GM12878 (cell line): ENCODE measurements at places on chromosomes 16 and 17. TPM values are rescaled to one million over a fixed set of nuclear protein-coding genes. Genes with fewer than 3 reads are reported as not detected.

Gene NOXO1
- 0.26 and 0.40 TPM in 2 replicates for total RNA-seq

Gene CA7
- total RNA-seq: not detected in 2 replicates

Gene KRT38
- not detected in 2 replicates for total RNA-seq

Gene SCN4A
- 0.03 and 0.08 TPM in 2 replicates for total RNA-seq

Gene CD79B
- total RNA-seq: 102 and 113 TPM in 2 replicates

Gene TMED6
- total RNA-seq: 0.48 and 1.7 TPM in 2 replicates

GRCh38 chr16:79188739-79189122 is 411.8 kb downstream of the MAF start:
- H3K4me1 ChIP-seq: no peaks in the 10 kb centered on the region
- no peak overlapping the region for H3K4me3 ChIP-seq
- no peaks in the 10 kb centered on the region; the same call in 1 of the 2 replicates for H3K27me3 ChIP-seq

- DNase-seq: no peak
- no peak overlapping the region for H3K27ac ChIP-seq
- H3K36me3 ChIP-seq: no peaks in the 10 kb centered on the region
- H3K4me1 ChIP-seq: no peaks in the 10 kb centered on the region
Measured at GRCh38 chr17:81445642-81446503, 50.6 kb downstream of the BAHCC1 start.

DNA sequence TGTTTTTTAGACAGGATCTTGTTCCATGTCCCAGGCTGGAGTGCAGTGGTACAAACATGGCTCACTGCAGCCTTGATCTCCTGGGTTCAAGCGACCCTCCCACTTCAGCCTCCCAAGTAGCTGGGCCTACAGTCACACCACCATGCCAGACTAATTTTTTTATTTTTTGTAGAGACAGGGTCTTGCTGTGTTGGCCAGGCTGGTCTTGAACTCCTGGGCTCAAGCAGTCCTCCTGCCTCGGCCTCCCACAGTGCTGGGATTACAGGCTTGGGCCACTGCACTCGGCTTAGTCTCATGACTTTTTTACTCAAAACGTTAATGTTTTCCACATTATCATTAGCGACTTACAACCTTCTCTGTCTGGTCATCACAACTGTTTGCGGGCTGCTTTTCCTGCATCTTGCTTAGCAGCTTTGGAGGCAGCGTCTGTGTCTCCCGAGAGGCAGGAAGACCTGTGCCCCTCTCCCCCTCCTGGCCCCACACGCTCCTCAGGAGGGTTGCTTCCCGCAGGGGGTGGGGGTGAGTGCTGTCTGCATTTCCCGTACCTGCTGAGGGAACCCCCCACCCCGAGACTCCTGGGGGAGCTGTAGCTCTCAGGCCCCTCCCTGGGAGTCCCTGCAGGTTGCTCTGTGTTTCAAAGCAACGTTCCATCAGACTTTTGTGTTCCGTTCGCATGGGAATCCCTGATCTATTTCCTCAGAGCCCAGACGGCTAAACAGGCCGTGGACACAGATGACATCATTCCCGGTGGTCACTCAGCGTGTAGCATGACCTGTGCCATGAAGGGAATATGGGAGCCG is 52.6 kb downstream of the PGS1 start:
- H3K4me1 ChIP-seq: no peaks in the 10 kb centered on the region
- no peak overlapping the region for H3K4me3 ChIP-seq
- H3K27me3 ChIP-seq: no peaks in the 10 kb centered on the region
- H3K36me3 ChIP-seq: peaks cover 7% of the 10 kb centered on the region
- DNase-seq: no peak
- no peak overlapping the region for H3K27ac ChIP-seq

DNA sequence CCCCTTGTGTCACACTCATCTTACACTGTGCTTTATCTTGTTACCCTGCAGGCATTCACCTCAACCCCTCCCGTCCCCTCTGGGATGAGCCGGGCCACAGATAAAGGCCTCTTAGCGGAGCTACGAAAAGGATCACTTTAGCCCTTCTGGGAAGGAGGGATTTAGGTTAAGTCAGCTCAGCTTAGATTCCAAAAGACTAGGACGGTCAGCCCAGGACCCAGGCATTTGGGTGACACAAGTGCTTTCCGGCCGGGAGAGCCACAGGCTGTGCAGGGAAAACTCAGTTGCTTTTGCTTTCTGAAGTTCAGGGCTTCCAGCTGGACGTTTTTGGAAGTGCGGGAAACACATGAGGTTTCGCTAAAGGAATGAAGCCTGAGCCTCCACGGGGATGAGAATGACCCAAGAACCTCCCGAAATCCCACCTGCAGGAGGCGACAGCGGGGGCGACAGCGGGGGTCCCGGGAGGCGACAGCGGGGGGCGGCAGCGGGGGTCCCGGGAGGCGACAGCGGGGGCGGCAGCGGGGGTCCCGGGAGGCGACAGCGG is 11.6 kb upstream of the METRNL start:
- no peaks in the 10 kb centered on the region for H3K36me3 ChIP-seq
- H3K4me3 ChIP-seq: no peak overlapping the region
- no peak overlapping the region for H3K27ac ChIP-seq
- H3K4me1 ChIP-seq: no peaks in the 10 kb centered on the region

GRCh38 chr17:4585638-4585994 is 1.3 kb downstream of the SMTNL2 start:
- H3K36me3 ChIP-seq: no peaks in the 10 kb centered on the region
- no peaks in the 10 kb centered on the region for H3K4me1 ChIP-seq
- DNase-seq: no peak
- H3K4me3 ChIP-seq: no peak overlapping the region
- H3K27me3 ChIP-seq: peaks cover 8% of the 10 kb centered on the region
- no peak overlapping the region for H3K27ac ChIP-seq

- DNase-seq: no peak
- H3K4me1 ChIP-seq: no peaks in the 10 kb centered on the region
- peaks cover 29% of the 10 kb centered on the region for H3K36me3 ChIP-seq
- no peak overlapping the region for H3K4me3 ChIP-seq
- H3K27me3 ChIP-seq: no peaks in the 10 kb centered on the region
Measured at GRCh38 chr17:48928876-48929811, 15.5 kb downstream of the SNF8 start.

GRCh38 chr16:69270395-69270794 is 40.8 kb upstream of the VPS4A start:
- no peak overlapping the region for H3K4me3 ChIP-seq
- no peaks in the 10 kb centered on the region for H3K27me3 ChIP-seq
- H3K27ac ChIP-seq: no peak overlapping the region
- no peaks in the 10 kb centered on the region for H3K4me1 ChIP-seq
- H3K36me3 ChIP-seq: peaks cover 11% of the 10 kb centered on the region; the same call in 1 of the 2 replicates

- H3K4me3 ChIP-seq: no peak overlapping the region
- no peak overlapping the region for H3K27ac ChIP-seq
- H3K4me1 ChIP-seq: no peaks in the 10 kb centered on the region
- no peaks in the 10 kb centered on the region for H3K36me3 ChIP-seq
Measured at GRCh38 chr17:70552230-70552981, 383.1 kb downstream of the KCNJ2 start.

DNA sequence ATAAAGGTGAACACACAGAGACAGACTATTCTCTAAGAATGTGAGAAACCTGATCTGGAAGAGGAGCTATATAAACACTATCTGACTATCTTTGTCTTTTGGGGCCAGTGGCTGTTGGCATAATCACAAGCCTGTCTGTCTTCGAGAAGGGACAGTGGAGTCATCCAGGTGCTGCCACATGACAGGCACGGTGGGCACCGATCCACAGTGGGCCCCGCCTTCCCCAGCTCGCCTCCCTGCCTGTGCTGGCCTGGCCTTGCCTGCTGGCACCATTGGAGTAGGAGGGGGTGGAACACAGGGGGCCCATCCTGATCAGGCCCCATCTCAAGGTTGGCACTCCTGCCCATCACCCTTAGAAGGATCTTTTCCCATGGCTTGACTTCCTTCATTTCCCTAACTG is 112.8 kb downstream of the CCDC182 start:
- no peak overlapping the region for H3K27ac ChIP-seq
- H3K4me3 ChIP-seq: no peak overlapping the region
- H3K36me3 ChIP-seq: peaks cover 12% of the 10 kb centered on the region
- DNase-seq: no peak
- H3K4me1 ChIP-seq: peaks cover 20% of the 10 kb centered on the region
- H3K27me3 ChIP-seq: no peaks in the 10 kb centered on the region

- no peak overlapping the region for H3K27ac ChIP-seq
- peaks cover 8% of the 10 kb centered on the region for H3K4me1 ChIP-seq
- peaks cover 4% of the 10 kb centered on the region; the same call in 1 of the 2 replicates for H3K27me3 ChIP-seq
- H3K4me3 ChIP-seq: no peak overlapping the region
- H3K36me3 ChIP-seq: no peaks in the 10 kb centered on the region
- no peak for DNase-seq
Measured at GRCh38 chr16:89019511-89019910, 42.5 kb upstream of the CBFA2T3 start.

DNA sequence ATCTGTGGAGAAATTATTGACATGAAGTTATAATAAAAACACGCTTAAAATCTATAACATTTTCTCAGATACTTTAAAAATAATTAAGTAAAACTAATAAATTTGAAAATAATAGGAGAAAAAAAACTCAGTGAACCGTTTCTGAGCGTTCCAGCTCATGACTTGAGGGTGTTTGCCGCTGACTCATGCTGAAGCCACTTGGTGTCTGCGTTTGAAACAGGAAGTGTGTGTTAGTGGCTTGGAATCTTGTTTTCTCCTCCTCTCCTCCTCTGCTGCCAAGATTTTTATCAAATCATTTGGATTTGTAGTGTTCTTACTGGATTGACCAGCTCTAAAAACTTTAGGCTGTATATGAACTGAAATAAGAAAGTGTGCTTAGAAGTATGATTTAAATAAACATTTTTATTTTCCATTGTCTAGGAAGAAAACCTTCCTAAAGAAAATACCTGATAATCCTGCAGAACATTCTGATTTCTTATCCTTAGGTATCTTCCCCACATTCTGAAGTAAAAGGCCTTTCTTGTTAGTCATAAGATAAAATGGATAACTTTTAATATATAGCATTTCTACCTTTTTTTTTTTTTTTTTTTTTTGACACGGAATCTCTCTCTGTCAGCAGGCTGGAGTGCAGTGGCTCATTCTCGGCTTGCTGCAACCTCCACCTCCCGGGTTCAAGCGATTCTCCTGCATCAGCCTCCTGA is 30.8 kb downstream of the USP10 start:
- peak overlapping the region; percentile 83 for H3K27ac ChIP-seq
- H3K27me3 ChIP-seq: no peaks in the 10 kb centered on the region
- H3K4me3 ChIP-seq: 0 out of 2 replicates have a peak overlapping the region, but pooled peaks have one; percentile 49
- no peak for DNase-seq

DNA sequence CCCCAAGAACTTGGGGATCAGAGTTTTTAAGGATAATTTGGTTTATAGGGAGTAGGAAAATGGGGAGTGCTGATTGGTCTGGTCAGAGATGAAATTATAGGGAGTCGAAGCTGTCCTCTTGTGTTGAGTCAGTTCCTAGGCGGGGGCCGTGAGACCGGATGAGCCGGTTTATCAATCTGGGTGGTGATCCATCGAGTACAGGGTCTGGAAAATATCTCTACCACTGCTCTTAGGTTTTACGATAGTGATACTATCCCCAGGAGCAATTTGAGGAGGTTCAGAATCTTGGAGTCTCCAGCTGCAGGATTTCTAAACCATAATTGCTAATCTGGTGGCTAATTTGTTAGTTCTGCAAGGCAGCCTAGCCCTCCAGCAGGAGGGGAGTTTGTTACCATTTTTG is 403.4 kb downstream of the CDH11 start:
- DNase-seq: no peak
- no peak overlapping the region for H3K4me3 ChIP-seq
- H3K36me3 ChIP-seq: no peaks in the 10 kb centered on the region
- no peak overlapping the region for H3K27ac ChIP-seq
- H3K27me3 ChIP-seq: no peaks in the 10 kb centered on the region

DNA sequence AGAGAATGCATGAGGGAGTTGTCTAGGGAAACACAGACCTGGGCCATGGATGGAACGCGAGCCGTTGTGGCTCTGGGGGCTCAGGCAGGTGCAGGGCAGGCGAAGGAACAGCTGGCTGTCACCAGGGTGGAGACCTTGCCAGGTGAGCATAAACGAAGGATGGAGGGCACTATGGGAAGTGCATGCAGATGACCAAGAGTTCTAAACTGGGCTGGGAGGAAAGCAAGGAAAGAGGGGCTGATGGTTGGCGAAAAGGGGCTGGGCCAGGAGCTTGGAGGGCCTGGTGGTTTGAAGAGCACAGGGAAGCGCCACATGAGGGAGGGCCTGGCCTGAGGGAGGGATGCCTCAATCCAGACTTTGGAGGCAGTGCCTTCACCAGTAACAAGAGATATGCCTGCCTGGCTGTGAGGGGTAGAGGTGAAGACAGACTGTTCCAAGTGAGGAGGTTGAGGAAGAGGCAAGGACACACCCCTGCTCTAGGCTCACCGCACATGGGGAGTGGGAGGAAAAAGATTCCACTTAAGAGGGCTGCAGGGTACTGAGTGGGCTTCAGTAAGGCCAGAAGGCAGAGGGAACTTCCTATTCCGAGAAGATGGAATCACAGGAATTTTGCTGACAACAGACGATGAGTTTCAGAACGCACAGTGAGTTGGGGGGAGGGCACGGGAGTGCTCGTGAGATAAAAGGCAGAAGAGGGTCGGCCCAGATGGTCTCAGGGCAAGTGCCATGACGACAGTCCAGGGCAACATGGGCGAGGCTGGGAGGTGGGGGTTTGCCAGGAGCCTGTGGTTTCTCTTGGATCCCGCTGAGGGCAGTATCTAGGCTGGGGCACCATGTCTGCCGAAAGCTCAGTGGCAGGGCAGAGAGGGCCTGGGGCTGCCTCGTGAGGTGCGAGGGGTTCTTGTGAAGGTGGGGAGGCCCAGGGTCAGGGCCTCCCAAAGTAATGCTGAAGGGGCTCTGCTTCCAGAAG is 20.6 kb downstream of the B9D1 start:
- no peak for DNase-seq
- H3K4me1 ChIP-seq: no peaks in the 10 kb centered on the region
- H3K27ac ChIP-seq: no peak overlapping the region
- no peak overlapping the region for H3K4me3 ChIP-seq

DNA sequence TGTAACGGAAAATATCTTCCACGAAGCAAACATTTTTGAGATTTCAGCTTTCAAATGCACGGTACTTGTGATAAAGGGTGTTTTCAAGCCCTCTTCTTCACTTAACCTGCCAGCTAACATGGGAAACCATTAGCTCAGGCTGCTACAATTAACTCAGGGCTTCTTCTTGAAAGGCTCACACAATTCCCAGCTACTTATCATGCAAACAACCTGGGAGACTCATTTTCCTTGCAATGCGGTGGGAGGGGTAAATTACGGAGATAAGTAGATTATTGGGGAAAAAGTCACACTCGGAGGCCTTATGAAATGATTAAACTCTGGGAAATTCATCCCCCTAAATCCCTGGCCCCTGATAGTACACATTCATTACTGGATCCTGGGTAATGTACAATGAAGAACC is 266.4 kb downstream of the STX8 start:
- H3K4me3 ChIP-seq: no peak overlapping the region
- no peak overlapping the region for H3K27ac ChIP-seq
- no peaks in the 10 kb centered on the region for H3K27me3 ChIP-seq
- no peak for DNase-seq
- H3K36me3 ChIP-seq: no peaks in the 10 kb centered on the region

GRCh38 chr17:39671651-39672521 is 3.6 kb downstream of the PNMT start:
- peaks cover 16% of the 10 kb centered on the region for H3K4me1 ChIP-seq
- DNase-seq: no peak
- no peak overlapping the region for H3K27ac ChIP-seq
- no peaks in the 10 kb centered on the region for H3K36me3 ChIP-seq
- peaks cover 6% of the 10 kb centered on the region for H3K27me3 ChIP-seq
